Coronary artery (tissue), 2 donors: ENCODE measurements at places on chromosomes 6 and 20.

GRCh38 chr6:135088818-135089809 lies 34.5 kb upstream of the HBS1L start:
- no peak for DNase-seq

DNA sequence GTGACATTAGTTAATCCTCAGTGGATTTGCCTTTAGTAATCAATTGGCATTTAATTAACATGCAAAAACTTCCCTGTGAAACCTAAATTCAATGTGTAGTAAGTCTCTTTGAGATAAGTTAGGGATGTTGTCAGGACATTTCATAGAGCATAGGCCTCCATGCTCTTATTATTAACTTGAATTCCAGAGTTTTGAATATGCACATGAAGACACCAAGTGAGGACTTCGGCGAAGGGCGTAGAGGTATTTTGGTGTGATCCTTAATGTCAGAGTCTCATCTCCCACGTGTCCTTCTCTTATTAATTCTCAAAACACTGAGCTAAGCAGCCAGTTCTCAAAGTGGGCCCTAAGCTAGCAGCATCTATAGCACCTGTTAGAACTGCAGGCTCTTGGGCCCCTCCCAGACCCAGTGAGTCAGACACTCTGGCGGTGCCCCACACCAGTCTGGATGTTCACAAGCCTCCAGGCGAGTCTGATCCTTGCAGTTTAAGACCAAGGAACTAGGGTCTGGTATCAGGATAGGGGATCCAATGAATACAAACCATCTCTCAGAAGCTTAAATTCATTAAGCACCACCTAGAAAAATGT lies 292.1 kb downstream of the QKI start:
- no peak for DNase-seq

- peak; percentile 40 for DNase-seq
Measured at GRCh38 chr6:11771473-11772048, 7.0 kb downstream of the ADTRP start.

- no peak for DNase-seq
Measured at GRCh38 chr20:14860410-14860814, 523.0 kb upstream of the FLRT3 start.

GRCh38 chr20:16066571-16066970 lies 506.7 kb downstream of the KIF16B start:
- DNase-seq, result no peak

DNA sequence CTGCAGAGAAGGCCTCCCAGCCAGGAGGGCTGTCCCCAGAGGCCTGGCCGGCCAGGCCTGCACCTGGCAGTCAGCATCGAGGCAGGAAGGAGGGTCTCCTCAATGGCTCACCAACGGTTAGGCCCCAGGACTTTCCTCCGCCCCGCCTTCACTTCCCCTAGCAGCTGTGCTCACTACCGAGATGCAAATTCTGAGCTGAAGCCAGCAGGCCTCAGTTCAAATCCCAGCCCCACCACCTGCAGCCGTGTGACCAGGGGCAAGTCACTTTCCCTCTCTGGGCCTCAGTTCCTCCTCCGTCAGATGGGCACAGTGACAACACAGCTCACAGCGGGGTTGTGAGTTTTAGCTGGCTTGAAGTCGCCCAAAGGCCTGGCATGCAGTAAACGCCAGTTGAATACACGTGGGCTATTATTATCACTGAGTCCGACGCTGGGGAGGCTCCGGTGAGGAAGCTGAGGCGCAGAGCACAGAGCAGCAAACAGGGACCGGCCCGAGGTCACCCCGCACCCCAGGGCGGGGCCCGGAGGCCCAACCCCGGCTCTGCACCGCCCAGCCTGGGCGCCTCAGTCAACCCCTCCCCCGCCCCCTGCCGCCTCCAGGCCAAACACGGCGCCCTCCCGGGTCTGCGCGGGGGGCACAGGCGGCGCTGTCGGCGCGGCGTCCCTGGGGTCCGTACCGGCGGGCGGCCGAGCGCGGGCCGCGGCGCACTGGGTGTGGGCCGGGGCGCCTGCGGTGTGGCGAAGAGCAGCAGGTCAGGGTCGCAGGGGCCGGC lies 671 bp downstream of the E2F1 start:
- no peak for DNase-seq

DNA sequence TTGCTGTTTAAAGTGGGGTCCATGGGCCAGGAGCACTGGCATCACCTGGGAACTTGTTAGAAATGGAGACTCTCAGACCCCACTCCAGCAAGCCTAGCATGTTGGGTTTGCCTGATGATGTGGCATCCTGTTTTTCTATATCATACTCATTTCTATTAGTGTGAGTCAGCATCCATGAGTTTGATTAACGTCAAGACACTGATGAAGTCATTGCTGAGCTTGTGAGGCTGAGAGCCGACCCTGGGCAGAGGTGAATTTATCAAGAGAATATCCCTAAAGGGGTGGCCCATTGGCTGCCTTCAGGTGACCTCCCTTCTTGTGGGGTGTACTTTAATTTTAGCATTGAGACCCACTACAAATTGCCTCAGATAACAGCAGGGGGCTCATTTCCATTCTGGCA lies 43.4 kb upstream of the RNF144B start:
- no peak for DNase-seq

DNA sequence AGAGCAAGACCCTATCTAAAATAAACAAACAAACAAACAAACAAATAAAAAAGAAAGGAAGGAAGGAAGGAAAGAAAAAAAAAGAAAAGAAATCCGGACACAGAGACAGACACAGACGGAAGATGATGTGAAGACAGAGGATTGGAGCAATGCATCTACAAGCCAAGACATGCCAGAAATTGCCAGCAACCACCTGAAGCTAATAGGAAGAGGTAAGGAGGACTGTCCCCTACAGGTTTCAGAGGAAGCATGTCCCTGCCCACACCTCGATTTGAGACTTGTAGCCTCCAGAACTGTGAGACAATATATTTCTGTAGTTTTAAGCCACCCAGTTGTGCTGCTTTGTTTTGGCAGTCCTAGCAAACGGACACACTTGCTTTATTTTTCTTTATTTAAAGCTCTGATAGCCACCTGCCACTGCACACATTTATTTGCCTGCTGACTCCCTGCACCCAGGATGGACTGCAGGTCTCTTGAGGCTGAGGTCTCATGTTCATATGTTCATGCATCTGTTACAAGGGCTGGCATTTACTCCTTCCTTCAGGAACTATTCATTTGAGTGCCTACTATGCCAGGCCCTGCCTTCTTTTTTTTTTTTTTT lies 20.7 kb upstream of the ZMYND8 start:
- DNase-seq, result no peak

DNA sequence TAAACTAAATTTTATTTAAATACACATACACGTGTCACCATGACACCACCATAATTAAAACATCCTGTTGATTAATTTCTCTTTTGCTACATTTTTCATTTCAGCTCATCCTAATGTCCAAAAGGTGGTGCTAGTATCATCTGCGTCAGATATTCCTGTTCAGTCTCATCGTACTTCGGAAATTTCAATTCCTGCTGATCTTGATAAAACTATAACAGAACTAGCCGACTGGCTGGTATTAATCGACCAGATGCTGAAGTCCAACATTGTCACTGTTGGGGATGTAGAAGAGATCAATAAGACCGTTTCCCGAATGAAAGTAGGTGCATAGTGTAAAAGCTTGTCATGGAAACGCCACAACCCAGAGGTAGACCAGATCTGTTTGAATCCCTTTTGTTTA lies 263.4 kb downstream of the UTRN start:
- DNase-seq, result no peak

DNA sequence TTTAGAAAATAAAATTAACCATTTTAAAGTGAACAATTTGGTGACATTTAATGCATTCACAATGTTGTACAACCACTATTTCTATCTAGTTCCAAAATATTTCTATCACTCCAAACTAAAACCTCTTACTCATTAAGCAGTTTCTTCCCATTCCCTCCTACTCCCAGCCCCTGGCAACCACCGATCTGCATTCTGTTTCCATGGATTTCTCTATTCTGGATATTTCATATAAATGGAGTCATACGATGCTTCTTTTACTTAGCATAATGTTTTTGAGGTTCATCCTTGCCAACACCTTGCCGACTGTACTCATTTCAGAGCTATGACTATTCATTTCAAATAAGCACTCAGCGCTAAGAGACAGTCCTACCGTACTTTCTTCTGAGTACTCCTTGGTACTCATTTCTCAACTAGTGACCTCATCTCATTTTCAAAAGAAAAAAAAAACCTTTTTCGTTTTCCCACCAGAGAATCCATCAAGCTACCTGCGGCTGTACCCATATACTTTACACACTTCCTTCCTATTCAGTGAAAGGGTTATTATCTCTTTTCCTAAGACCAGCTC lies 259.2 kb downstream of the UTRN start:
- DNase-seq, result no peak

DNA sequence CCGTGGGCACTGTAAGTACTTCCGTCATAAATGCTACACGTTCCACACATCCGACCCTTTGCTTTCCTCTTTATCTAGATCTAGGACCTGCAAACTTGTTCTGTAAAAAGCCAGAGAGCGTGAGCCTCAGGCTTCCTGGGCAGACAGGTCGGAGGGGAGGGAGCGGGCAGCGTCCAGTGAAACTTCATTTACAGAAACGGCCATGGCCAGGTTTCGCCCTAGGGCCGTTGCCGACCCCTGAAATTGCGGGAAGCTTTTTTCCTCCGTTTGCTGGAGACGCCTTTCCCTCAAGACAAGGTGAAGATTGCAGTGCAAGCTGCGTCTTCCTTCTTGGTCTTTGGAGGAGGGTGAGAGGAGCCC lies 155.4 kb downstream of the DLL1 start:
- DNase-seq, result no peak

GRCh38 chr6:107275330-107275865 lies 160.1 kb upstream of the BEND3 start:
- DNase-seq, result no peak

- DNase-seq, result no peak
Measured at GRCh38 chr6:30885481-30885998, 1.2 kb downstream of the DDR1 start.

DNA sequence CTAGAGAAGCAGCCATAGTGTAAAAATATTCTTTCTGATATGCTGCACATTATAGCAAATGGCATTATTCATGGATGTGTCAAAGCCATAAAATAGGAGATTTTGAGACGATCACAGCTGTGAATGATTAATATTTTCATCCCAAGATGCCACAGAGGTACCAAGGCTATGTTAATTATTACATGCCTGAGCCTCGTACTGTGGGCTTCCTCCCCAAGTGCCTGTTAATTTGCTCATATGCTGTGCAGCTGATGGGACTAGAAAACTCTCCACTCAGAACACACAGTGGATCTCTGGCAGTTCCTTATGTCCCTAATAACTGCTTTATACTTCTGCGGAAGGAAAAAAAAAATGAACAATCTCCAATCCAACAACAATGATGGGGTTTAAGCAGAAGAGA lies 184.9 kb upstream of the TSHZ2 start:
- no peak for DNase-seq

DNA sequence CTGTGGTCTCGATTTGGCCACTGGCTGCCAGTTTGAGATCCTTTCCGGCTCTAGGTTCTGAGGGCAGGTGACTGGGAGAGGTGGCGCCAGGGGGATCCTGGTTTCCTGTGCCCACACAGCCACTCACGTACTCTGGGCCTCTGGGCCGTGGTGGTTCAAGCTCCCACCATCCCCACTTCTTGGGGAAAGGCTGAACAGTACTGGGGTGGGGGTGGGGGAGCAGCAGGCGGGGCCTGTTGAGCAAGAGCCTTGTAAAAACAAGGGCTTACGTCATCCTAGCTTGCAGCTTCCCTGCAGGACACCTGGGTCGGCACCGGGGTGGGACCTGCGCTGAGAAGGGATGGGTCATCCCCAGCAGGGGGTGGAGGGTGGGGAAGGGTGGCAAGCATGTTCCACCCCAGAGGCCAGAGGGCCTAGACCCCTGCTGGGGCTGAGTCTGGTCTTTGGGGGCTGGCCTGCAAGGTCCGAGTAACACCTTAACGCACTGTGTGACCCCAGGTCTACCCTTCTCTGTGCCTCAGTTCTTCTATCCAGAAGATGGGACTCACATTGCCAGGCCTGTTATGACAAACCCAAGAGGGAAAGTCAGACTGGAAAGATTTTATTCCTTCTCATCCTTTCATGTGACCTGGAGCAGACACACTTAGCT lies 3.1 kb upstream of the CEBPB start:
- DNase-seq, result no peak

DNA sequence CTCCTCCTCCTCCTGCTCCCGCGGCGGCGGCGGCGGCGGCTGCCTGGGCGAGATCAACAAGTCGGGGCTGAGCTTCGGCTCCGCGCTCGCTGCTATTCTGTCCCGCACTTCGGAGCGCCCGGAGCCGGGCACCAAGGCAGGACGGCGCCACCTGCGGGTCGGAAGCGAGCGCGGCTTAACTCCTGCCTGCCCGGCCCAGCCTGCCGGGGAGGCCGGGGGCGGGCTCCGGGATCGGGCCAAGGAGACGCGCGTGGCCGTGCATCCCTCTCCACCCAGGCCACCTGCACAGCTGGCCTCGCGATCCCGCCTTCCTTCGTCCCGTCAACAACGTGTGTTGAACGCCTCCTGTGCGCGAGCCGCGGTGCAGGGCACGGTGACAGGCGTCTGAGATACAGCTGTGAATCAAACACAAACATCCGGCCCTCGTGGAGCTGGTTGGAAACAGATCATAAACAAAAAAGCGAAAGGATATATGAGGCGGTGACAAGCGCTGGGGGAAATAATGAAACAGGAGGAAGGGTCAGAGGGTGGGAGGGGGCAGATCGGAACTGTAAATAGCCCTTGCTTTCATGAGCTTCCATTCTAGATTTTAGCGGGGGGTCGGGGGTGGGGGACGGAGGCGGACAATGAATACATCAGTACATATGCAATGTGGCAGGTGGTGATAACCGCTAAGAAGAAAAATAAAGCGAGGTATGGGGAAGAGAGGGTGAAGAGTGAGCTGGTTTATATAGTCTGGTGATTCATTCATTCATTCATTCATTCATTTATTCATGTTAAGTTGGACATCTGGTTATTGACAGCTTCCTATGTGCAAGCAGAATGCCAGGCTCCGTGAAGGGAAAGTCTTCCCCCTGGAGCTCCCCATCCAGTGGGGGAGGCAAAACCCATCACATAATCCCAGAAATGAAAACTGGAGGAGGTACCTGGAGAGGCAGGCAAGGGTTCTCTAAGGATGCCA lies 2.0 kb upstream of the KCNB1 start:
- DNase-seq, result peak; percentile 79

DNA sequence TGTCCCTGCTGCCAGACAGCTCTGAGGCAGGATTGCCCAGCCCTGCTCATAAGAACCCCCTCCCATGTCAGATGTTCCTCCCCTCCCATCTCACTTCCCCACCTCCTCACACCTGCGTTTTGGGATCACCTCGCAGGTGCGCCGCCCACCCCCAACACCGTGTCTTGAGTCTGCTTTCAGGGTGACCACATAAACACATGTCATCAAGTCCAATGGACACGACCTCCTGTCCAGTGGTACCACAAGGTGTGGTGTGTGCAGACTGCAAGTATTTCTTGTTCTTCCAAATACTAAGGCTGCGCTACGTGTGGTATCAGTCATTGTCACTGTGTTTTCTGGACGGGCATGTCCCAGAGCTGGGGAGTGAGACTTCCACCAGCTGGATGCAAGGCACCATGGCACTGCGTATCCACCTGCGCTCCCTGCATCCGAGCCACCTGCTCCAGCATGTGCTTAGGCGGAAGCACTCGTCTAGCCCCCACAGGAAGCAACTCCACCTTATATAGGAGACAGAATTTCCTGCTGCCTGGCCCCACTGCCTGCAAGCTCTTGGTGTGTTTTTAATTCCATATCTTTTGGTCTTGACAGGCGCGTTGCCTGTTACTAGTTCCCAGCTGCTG lies 119.7 kb upstream of the NXT1 start:
- DNase-seq, result peak; percentile 64
